ENCODE measurements at places on chromosomes 1 and 21.

DNA sequence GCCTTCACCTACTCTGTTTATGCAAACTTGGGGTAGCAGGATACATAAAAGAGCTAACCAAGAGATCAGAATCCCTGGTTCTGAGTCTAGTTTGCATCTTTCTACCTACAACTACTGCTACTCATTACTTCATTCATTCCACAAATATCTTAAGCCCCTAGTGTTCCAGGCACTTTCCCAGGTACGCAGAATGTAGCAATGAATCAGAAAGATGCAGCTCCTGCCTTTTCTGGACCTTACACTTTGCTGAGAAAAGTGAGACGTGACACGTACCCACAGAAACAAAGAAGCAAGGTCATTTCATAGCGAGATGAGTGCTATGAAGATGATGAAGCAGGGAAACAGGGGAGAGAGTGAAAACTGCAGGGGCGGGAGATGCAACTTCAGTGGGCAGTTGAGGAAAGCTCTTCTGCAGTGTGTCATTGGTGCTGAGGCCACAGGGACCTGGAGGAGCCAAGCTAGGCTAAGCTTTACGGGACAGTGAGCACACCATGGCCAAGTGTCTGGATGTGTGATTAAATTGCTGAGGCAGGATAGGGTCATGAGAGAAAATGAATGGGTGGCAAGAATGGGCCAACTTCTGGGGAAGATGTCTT lies 167.9 kb downstream of the TNFSF18 start:
- no peak for DNase-seq

GRCh38 chr1:116396769-116397168 lies 23.7 kb downstream of the ATP1A1 start:
- no peak for DNase-seq

DNA sequence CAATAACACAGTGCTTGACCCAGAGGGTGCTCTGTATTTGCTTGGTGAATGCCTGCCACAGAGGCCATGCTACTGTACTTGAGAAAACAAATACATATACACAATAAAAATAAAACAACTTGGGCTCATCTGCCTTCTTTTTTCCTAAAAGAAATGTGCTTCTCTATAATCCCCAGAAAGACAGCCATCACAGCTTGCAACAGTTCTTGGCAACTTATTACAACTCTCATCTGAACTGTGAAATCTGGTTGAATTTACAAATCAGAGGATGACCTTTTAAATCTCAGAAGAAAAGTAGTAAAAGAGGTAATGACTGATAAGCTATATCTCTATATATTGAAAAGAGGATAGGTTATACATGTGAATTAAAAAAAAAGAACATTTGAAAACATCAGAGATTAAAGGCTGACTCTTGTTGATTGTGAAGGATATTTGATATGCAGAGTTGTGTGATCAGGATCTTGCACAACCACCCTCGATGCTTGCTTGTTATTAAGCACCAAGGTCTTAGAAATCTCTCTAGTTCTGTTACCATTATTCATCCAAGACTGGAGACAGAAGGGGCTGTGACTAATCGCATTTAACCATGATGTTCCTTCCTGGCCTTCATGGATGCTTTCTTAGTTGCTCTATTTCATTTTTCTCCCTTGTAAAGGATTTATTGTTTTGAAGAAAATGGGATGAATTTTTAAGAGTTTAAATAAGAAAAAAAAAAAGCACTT lies 213.4 kb downstream of the APP start:
- DNase-seq = no peak

DNA sequence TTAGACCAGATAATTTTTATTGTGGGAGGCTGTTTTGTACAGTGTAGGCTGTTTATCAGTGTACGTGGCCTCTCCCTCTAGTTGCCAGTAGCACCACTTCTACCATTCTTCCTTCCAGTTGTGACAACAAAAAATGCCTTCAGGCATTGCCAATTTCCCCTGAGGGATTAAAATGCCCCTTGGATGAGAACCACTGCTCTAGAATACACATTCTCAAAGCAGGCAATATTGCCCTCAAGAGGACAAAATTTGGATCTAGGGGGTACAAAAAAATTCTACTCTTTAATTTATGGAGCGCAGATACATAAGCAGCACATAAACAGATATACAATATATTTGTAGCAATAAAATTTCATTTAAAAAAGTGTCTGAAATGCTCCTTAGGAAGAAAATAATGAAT lies 674.6 kb downstream of the PTPRC start:
- no peak for DNase-seq

GRCh38 chr1:244219149-244219548 lies 168.1 kb downstream of the ZBTB18 start:
- DNase-seq = no peak

DNA sequence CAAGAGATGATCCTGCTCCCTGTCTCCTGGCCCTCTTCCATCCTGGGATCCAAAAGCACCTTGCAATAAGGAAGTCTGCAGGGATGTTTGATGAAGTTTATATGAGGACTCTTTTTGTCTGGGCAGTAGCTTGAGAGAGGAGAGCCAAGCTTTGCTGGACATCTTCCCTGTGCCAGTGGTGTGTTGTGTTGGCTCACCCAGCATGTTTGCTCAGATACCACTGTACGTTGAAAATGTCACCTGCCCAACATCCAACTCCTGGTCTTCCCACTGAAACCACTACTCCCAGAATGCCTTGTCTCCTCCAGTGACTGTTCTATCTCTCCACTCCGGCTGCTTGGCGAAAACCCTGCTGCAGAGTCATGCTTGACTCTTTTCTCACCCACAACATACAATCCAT lies 12.8 kb downstream of the CDK18 start:
- DNase-seq = no peak

DNA sequence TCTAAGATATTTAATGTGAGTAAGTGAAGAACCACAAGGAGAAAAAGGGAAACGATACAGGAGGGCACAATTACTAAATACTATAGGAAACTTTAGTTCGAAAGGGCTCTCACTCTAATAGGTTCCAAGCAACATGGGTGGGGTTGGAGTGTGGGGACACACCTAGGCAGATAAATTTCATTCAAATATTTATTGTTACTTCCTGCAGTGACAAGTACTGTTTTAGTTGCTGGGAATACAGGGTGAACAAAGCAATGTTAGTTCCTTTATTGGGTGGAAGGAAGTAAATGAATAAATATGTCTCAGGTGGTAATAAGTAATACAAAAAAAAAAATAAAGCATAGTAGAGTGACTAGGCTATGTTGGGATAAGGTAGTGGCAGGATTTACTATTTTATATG lies 73.2 kb upstream of the B3GALT2 start:
- DNase-seq = no peak

DNA sequence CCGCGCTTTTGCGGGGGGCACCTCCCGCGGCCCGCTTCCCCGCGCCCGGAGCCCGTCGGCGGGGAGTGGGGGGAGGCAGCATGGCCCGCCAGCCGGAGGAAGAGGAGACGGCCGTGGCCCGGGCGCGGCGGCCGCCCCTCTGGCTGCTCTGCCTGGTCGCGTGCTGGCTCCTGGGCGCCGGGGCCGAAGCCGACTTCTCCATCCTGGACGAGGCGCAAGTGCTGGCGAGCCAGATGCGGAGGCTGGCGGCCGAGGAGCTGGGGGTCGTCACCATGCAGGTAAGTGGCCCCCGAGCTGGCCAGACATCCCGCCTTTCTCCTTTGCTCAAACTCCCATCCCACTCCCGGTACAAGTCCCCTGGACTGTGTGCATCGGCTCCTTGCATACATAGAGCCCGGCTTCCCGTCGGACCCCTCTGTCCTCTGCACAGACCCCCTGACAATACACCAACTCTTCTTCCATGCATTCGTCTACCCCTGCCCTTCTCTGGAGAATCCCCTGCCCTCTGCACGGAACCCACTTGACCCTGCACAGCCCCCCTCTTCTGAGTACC lies 812 bp downstream of the CACHD1 start:
- DNase-seq = no peak

DNA sequence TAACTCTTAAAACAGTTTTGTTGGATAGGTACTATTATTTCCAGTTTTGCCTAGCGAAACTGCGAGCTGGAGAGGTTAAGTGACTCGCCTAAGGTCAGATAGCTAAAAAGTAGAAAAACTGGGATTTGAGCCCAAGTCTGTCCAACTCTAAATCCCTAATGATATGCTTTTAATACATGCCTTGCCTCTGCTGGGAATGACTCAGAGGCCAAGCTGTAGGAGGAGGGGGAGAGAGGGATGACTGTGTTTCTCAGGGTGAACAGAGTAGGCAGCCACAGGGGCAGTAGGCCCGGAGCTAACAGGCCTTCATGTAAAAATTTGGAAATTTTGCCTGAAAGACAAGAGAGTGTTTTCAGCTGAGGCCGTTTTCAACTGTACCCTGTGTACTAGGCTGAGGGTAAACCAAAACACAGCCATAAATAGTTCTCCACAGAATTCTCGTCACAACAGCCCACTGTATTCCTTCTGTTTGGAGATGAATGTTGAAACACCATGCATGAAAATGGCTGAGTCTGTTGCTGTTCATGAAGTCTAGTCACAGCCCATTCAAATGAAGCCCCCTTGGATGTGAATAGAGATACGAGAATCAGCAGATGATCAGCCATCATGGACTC lies 107.5 kb upstream of the HOOK1 start:
- DNase-seq = no peak

DNA sequence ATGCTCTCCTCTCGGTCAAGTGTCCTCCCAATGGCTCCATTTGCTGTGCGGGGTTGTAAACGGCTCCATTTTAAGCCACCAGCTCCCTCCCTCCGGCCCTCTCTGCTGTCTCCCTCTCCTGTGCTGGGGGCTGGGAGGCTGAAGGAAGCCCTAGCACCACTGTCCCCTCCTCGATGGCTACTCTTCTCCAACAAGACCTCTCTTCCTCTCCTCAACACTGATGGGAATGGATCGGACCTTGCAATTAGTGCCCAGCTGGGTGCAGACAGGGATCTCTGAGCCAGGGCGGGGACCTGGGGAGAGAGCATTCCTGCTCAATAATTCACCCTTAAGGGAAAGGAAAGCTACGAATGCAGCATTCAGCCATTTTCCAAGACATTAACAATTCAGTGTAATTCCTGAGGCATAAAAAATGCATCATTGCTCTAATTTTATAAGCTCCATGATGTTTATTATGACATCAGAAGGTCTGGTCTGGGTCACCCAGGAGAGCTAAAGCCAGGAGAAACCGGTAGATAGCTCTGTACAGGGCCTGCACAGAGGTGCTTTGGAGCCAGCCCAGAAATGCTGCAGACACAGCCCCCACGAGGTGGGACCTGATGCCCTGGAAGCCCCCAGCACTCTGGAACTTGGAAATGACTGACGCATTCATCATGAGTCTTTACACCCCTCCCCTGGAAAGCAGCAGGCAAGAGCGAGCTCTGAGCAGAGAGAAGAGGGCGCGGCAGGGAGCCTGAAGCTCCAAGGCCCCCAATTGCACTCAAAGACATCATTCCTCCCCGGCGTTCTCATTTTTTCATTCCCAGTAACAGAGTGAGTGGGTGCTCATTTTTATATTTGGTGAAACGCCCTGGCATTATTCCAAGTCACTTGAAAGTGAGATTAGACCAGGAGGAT lies 76.2 kb upstream of the VAMP3 start:
- no peak for DNase-seq

DNA sequence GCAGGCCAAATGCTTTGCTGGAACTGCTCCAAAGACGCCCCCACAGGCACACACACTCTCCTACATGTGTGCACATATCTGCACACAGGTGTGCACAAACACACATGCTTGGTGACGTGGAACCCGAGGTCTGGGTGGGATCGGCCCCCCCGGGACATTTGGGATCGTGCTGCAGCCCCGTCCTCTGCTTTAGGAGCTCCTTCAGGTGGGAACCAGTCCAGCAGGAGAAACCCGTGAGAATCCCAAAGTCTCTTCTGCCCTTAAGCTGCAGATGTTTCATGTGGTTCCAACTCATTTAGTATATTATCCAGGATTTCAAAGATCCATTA lies 38.6 kb downstream of the UBE2G2 start:
- no peak for DNase-seq

GRCh38 chr1:214532070-214532469 lies 19.3 kb downstream of the PTPN14 start:
- DNase-seq = no peak

DNA sequence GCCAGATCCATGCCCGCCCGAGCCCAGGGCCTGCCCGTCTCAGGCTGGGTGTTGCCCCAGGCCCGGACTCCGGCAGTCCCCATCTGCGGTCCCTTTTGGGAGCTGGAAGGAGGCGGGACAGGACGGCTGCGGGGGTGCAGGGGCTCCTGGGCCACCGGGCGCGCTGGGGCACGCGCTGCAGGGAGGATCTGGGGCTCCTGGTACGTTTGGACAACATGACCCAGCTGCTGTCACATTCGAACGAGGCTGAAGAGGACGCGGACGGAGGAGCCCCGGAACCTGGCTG lies 6.6 kb upstream of the CALML6 start:
- DNase-seq = no peak

DNA sequence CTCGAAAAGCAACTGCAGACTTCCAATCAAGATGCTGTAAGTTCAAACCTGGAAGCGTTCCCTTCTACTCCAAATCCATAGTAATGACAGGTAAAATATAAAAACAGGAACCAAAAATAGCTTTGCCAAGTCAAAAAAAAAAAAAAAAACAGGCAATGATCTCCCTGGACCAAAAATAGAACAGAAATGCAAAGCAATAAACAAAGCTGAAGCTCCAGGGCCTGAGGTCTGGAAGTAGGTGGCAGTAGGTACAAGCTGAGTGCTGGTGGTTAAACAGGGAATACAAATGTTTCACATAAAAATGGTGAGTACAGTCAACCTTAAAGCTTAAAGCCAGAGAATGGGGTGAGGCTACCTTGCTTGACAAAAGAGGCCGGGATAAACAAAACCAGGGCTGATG lies 610.8 kb downstream of the SMYD3 start:
- DNase-seq = no peak

- DNase-seq = no peak
These were observed 27.6 kb downstream of the FAAH start for GRCh38 chr1:46421739-46422138.

- DNase-seq = no peak
These were observed 52.2 kb downstream of the XCL2 start for GRCh38 chr1:168491527-168492164.

DNA sequence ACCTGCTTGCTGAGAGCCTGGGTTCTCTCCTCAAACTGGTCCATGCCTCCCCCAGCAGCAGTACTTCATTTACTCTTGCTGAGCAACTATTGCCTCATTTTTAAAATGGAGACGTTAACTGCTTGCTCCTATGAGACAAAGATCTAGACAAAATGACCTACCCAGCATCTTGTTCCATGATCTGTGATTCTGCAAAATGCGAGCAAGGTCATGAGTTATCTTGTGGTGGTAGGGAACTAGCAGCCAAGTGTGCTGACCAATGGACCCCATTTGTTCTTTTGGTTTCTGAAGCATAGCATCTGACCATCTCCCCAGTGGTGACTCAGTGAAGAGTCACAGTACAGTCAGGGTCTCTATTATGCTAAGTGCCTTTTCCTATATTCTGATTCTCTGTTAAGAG lies 40.4 kb downstream of the TBX15 start:
- DNase-seq = no peak

GRCh38 chr1:214570442-214570841 lies 19.0 kb upstream of the PTPN14 start:
- no peak for DNase-seq

All from stimulated activated CD4-positive, alpha-beta T cell treated with anti-CD3 and anti-CD28 coated beads, Interleukin-12 subunit alpha, Interleukin-12 subunit beta, amount 100 ng/mL, for 48 hours (primary cell).